ENCODE measurements at places on chromosomes 6 and 20. TPM values are rescaled to one million over a fixed set of nuclear protein-coding genes. Genes with fewer than 3 reads are reported as not detected.

PDYN gene
- not detected for total RNA-seq

DNA sequence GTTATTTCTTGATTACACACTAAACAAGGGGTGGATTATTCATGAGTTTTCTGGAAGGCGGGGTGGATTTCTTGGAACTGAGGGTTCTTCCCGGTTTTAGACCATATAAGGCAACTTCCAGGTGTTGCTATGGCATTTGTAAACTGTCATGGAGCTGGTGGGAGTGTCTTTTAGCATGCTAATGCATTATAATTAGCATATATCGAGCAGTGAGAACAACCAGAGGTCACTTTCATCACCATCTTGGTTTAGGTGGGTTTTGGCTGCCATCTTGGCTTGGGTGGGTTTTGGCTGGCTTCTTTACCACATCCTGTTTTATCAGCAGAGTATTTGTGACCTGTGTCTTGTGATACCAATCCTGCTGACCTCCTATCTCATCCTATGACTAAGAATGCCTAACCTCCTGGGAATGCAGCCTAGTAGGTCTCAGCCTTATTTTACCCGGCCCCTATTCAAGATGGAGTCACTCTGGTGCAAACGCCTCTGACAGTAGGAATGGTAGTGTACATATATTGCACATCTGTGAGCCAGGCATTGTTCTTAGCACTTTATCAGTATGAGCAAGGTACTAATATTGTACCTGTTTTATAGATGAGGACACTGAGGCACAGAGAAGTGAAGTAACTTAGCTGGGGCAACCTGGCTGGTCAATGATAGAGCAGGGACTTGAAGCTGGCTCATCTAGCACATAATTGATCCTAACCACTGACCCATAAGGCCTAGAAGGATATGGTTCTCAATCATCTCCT lies 203.7 kb downstream of the NFATC2 start:
- H3K27me3 ChIP-seq: no peaks in the 10 kb centered on the region
- DNase-seq: no peak
- no peaks in the 10 kb centered on the region for H3K4me1 ChIP-seq
- H3K4me3 ChIP-seq: no peak overlapping the region
- no peak overlapping the region for H3K27ac ChIP-seq

- no peak overlapping the region for H3K4me3 ChIP-seq
- H3K4me1 ChIP-seq: no peaks in the 10 kb centered on the region
- H3K27me3 ChIP-seq: no peaks in the 10 kb centered on the region
- no peak for DNase-seq
- peak overlapping the region; percentile 0 for H3K27ac ChIP-seq
- H3K36me3 ChIP-seq: no peaks in the 10 kb centered on the region
These were observed 686 bp upstream of the EGFL8 start for GRCh38 chr6:32163559-32164258.

GPLD1 gene
- total RNA-seq: 15.7 TPM

GJA1 gene
- 261 TPM for total RNA-seq

GRCh38 chr6:37675606-37676005 lies 22.1 kb downstream of the MDGA1 start:
- H3K27me3 ChIP-seq: no peaks in the 10 kb centered on the region
- no peak overlapping the region for H3K27ac ChIP-seq
- DNase-seq: no peak
- no peaks in the 10 kb centered on the region for H3K36me3 ChIP-seq
- H3K4me3 ChIP-seq: no peak overlapping the region
- H3K4me1 ChIP-seq: peaks cover 11% of the 10 kb centered on the region

GRCh38 chr6:81843302-81843701 lies 90.8 kb upstream of the TENT5A start:
- no peak for DNase-seq
- H3K27ac ChIP-seq: no peak overlapping the region
- H3K4me3 ChIP-seq: no peak overlapping the region
- H3K27me3 ChIP-seq: no peaks in the 10 kb centered on the region
- no peaks in the 10 kb centered on the region for H3K36me3 ChIP-seq
- no peaks in the 10 kb centered on the region for H3K4me1 ChIP-seq

- H3K27ac ChIP-seq: no peak overlapping the region
- H3K4me1 ChIP-seq: no peaks in the 10 kb centered on the region
- no peak for DNase-seq
- no peaks in the 10 kb centered on the region for H3K27me3 ChIP-seq
- no peak overlapping the region for H3K4me3 ChIP-seq
- no peaks in the 10 kb centered on the region for H3K36me3 ChIP-seq
These were observed 648.3 kb upstream of the ADGRB3 start for GRCh38 chr6:67986694-67987232.

RAET1E gene
- total RNA-seq: 27.5 TPM

ULBP2 gene
- total RNA-seq: not detected

GRCh38 chr6:1409774-1410465 lies 20.5 kb downstream of the FOXF2 start:
- no peak overlapping the region for H3K4me3 ChIP-seq
- DNase-seq: no peak
- H3K36me3 ChIP-seq: no peaks in the 10 kb centered on the region
- H3K27me3 ChIP-seq: no peaks in the 10 kb centered on the region

DNA sequence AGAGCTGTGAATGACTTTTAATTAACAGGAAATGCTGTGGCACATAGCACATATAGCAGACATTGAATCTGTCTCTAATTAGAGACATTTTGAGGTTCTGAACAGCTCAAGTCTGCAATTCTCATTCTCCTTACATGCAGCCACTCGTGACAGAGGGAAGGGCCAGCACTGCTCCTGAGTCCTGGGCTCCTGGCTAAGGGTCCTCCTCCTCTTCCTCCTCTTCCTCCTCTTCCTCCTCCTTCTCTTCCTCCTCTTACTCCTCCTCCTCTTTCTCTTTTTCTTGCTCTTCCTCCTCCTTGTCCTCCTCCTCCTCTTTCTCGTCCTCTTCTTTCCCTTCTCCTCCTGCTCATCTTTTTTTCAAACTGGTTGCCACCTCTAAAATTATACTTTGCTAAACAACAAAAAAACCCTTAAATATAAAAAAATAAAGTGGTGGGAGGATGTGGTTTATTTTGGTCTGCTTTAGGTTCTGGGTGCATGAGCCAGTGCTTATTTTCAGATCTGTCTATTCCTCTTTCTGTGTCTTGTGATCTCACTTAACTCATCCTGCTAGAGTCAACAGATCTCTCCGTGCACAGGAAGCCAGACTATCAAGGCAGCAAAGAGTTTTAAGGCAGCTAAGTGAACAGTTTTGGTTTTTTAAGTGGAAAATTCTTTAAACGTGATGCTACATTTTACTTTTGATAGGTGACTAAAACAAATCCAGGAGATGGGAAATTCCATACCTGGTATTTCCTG lies 159.3 kb downstream of the CD83 start:
- no peaks in the 10 kb centered on the region for H3K36me3 ChIP-seq
- H3K4me3 ChIP-seq: no peak overlapping the region
- H3K27ac ChIP-seq: no peak overlapping the region

- no peaks in the 10 kb centered on the region for H3K27me3 ChIP-seq
- H3K4me3 ChIP-seq: no peak overlapping the region
- no peaks in the 10 kb centered on the region for H3K4me1 ChIP-seq
- no peak for DNase-seq
- H3K36me3 ChIP-seq: no peaks in the 10 kb centered on the region
These were observed 399.3 kb downstream of the HAO1 start for GRCh38 chr20:7540923-7541322.

DNA sequence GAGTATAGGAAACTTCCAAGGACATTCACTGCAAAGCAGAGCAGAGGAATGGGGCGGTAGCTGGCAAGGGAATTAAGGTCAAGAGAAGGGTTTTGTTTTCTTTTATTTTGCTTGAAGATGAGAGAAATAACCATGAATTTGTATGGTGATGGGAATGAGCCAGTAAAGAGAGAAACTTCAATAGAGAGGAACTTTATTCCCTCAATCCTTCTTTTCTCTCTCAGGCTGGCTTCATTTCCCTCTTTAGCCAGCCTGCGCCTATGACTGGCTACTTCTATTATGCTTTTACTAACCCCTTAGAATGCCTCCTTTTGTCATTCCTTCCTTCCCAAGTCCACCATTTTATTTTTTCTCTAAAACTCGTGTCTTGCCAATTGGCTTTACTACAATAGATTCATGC lies 101.4 kb upstream of the CEP85L start:
- no peaks in the 10 kb centered on the region for H3K4me1 ChIP-seq
- H3K36me3 ChIP-seq: no peaks in the 10 kb centered on the region
- H3K27ac ChIP-seq: no peak overlapping the region
- no peak overlapping the region for H3K4me3 ChIP-seq
- no peaks in the 10 kb centered on the region for H3K27me3 ChIP-seq
- no peak for DNase-seq

DNA sequence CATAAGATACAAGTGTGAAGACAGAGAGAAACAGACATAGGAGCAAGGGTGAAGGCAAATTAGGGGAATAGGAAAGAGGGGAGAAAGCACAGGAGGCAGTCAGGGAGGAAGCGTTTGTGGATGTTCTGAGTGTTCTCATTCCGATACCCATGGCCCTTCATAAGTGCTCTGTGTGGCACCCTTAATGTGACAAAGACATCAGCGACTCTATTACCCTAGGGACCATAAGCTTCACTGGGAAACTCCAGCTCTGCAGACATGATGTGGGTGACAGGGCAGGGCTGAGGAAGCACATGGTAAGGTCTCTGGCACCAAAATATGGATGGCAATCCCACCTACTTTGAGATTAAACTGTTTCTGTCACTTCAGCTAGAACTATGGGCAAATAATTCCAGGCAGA lies 33.0 kb downstream of the F13A1 start:
- no peak for DNase-seq
- H3K27me3 ChIP-seq: no peaks in the 10 kb centered on the region
- no peak overlapping the region for H3K4me3 ChIP-seq
- H3K4me1 ChIP-seq: no peaks in the 10 kb centered on the region

- H3K4me3 ChIP-seq: no peak overlapping the region
- H3K36me3 ChIP-seq: no peaks in the 10 kb centered on the region
- H3K27ac ChIP-seq: no peak overlapping the region
- no peaks in the 10 kb centered on the region for H3K4me1 ChIP-seq
- DNase-seq: no peak
These were observed 28.1 kb upstream of the OLIG3 start for GRCh38 chr6:137522198-137522798.

C6orf15 gene
- total RNA-seq: not detected

- H3K4me1 ChIP-seq: no peaks in the 10 kb centered on the region
- H3K27me3 ChIP-seq: no peaks in the 10 kb centered on the region
These were observed 764.3 kb downstream of the QKI start for GRCh38 chr6:164178679-164179332.

DNA sequence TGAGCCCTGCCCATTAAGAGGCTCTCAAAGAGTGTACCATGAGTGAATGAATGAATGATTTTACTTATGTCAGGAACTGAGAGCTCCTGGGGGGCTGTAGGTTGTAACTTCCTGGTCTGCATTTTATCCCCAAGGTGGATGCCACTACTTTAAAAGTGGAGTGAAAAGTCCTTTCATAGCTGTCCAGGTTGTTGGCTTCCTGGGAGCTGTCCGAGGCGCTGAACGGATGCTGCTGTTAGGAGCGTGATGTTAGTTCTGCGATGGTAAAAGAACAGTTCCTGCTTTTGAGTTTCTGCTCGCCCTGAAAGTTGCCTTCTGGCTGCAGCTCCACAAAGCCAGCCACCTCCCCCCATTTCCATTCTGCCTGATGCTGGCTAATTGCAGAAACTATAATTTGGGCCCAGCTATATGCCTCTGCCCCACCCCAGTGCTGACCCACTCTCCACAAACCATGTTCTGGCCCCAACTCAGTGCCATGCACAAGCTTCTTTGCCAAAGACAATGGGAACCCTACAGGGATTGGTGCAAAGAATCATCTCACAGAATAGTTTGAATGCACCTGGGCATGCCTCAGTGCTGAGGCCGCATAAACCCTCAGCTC lies 330.9 kb upstream of the CDH4 start:
- H3K4me1 ChIP-seq: no peaks in the 10 kb centered on the region
- H3K36me3 ChIP-seq: no peaks in the 10 kb centered on the region
- no peak overlapping the region for H3K4me3 ChIP-seq

Data from vagina (tissue), 2 donors.